ENCODE measurements at places on chromosomes 7 and 10. TPM values are rescaled to one million over a fixed set of nuclear protein-coding genes. Genes with fewer than 3 reads are reported as not detected.

TET1 gene
- total RNA-seq, result 2.6 TPM

NSUN5 gene
- total RNA-seq, result 10.3 TPM

CD36 gene
- 0.18 TPM for total RNA-seq

ADCY1 gene
- 0.49 TPM for total RNA-seq
